Renal cortical epithelial cell (primary cell): ENCODE measurements at places on chromosomes 1 and 21. TPM values are rescaled to one million over a fixed set of nuclear protein-coding genes. Genes with fewer than 3 reads are reported as not detected.

GRCh38 chr1:156344409-156344808 lies 6.1 kb downstream of the TSACC start:
- DNase-seq: no peak

The APOBEC4 gene
- total RNA-seq: not detected in 2 replicates

GRCh38 chr1:3697810-3698209 lies 45.5 kb downstream of the TP73 start:
- DNase-seq: no peak

- DNase-seq: no peak
These were observed 940 bp upstream of the USF1 start for GRCh38 chr1:161046605-161047228.

DNA sequence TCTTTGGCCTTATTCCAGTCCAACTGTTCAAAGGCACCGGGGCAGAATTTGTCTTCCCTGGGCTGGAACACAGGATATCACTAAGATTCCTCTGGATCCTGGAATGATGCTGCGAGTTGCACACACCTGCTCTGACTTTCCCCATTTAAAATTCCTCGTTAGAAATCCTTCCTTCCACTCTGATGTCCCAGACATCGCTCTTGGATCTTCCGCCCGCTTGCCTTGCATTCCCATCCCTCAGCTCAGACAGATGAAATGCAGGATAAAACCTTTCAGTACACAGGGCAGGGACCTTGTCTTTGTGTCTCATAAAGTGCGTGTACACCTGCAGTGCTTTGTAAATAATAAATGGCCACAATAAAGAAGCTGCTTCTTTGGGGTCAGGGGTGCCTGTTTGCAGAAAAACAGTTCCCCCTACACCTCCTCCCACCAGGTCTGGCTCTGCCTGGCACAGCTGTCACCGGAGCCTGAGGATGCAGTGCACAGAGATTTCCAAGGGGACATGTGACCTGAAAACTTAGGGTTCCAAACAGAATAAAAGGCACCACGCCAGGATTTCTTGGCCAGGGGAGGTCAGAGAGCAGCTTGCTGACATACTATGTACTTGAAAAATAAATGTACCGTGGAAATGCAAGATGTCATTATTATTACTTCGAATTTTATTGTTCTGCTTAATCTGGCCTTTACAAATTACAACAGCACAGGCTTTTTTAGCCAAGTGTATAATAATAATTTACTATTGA lies 62.9 kb upstream of the SYT6 start:
- DNase-seq: no peak

The LAD1 gene
- total RNA-seq: 51.6 and 68.6 TPM in 2 replicates

- DNase-seq: no peak
These were observed 4.1 kb downstream of the NTRK1 start for GRCh38 chr1:156864796-156865195.
